ENCODE measurements at places on chromosomes 13 and 19.

DNA sequence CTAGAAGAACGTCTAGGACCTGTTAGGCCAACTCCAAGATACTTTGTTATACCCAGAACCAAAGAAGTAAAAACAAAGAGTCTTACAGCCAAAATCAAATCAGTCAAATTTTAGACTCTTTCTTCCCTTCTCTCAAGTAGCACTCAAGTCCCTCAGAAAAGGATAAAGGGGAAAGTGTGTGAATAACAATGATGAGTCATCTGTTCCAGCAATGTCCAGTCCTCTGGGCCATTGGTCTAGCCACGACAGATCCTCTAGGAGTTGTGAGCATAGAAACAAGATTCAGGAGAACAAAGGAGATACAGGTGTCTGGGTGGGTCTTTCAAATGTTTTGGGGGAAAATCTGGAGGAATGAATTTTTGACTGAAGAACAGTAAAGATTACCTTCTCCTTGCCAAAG, 36.3 kb downstream of the STOML3 start:
- no peak overlapping the region for H3K27ac ChIP-seq
- DNase-seq: no peak
- peaks cover 6% of the 10 kb centered on the region for H3K4me1 ChIP-seq
- no peaks in the 10 kb centered on the region for H3K27me3 ChIP-seq
- H3K4me3 ChIP-seq: no peak overlapping the region

GRCh38 chr13:26045142-26045541, 6.7 kb downstream of the SHISA2 start:
- no peaks in the 10 kb centered on the region for H3K36me3 ChIP-seq
- no peak overlapping the region for H3K27ac ChIP-seq
- no peak for DNase-seq
- H3K27me3 ChIP-seq: peaks cover 26% of the 10 kb centered on the region
- peaks cover 8% of the 10 kb centered on the region for H3K4me1 ChIP-seq
- H3K4me3 ChIP-seq: no peak overlapping the region

- no peak for DNase-seq
- no peak overlapping the region for H3K27ac ChIP-seq
- H3K4me1 ChIP-seq: peaks cover 11% of the 10 kb centered on the region
- H3K4me3 ChIP-seq: no peak overlapping the region
Measured at GRCh38 chr19:35500611-35501010, 10.3 kb upstream of the KRTDAP start.

DNA sequence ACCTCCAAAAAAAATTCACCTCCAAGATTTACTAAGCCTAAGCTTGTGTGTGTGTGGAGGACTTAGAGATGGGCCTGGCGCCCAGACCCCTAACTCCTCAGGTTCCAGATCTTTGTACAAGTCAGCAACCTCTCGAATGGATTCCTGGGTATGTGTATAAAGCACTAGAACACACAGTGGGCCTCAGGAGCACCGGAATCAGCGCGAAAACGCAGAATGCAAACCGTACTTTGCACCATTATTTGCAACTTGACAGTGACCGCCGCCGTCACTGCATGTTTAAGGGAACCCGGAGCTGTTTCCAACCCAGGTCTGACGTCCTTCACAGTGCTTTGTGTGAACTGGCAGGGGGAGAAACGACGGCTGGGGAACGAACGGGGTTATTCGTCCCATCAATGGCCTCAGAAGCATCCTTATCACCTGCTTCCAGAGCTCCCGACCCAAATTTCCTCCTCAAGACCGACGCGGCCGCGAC, 688 bp downstream of the ZNF606 start:
- H3K36me3 ChIP-seq: peaks cover 30% of the 10 kb centered on the region
- H3K4me1 ChIP-seq: peaks cover 16% of the 10 kb centered on the region
- H3K4me3 ChIP-seq: peak overlapping the region; percentile 94
- no peak for DNase-seq

GRCh38 chr19:16199275-16199932, 1.7 kb downstream of the AP1M1 start:
- no peak overlapping the region for H3K27ac ChIP-seq
- H3K4me3 ChIP-seq: no peak overlapping the region
- peaks cover 24% of the 10 kb centered on the region for H3K4me1 ChIP-seq
- no peaks in the 10 kb centered on the region for H3K27me3 ChIP-seq
- no peak for DNase-seq

DNA sequence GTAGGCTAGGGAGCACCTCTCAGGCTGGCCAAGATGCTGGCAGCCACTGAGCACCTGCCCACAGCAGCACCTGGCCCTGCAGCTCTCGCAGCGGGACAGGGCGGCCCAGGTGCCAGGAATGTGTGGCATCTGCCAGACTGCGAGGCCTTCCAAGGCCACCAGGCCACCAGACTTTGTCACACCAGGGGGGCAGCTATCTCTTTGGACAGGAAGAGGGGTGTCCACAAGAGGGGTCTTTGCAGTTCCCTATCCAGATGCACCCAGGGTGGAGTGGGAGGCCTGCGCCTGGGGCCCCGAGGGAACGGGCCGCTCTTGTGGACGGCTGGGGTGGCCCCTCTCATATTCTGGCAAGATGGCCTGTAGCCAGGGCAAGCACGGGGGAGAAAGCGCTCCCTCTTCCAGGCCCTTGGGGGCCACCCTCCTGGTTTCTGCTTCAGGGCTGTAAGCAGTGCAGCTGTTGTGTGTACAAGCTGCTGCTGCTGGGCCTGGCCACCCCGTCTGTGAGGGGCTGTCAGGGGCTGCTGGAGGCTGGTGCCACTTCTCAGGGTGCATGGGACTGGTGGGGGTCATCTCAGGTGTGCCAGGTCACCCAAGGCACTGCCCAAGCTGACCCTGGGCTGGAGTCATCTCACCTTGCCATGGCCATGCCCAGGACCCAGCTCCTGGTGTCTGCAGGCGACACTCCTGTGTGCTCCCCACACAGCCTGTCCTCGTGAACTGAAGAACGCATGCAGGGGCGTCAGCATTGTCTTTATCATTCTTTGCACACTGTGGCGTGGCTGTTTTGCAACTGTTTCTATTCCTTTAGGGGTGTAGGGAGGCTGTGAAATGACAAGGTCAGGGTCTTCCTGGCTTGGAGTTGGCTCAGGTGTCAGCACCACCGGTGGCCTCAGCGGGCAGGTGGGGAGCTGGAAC, 1.8 kb downstream of the TEX29 start:
- no peak overlapping the region for H3K27ac ChIP-seq
- no peaks in the 10 kb centered on the region for H3K27me3 ChIP-seq
- no peak overlapping the region for H3K4me3 ChIP-seq
- no peak for DNase-seq

DNA sequence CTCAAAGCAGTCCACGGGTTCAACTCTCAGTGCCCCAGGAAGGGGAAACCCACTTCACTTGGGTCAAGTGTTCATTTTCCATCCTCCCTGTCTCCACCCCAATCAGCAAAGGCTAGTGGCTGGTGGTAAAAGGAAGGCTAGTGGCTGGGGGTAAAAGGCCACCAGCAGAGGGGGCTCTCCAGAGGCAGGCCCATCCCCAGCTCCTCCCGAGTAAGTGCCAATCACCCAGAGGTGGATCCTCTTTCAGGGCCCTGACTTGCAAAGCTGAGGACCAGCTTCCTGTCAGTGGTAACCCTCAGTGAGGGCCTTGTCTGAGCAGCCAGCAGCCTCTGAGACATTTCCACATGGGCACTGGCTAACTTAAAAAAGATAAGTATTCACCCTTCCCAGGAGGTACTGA, 22.0 kb upstream of the TPT1 start:
- H3K27me3 ChIP-seq: no peaks in the 10 kb centered on the region
- peaks cover 31% of the 10 kb centered on the region for H3K4me1 ChIP-seq
- no peak for DNase-seq

DNA sequence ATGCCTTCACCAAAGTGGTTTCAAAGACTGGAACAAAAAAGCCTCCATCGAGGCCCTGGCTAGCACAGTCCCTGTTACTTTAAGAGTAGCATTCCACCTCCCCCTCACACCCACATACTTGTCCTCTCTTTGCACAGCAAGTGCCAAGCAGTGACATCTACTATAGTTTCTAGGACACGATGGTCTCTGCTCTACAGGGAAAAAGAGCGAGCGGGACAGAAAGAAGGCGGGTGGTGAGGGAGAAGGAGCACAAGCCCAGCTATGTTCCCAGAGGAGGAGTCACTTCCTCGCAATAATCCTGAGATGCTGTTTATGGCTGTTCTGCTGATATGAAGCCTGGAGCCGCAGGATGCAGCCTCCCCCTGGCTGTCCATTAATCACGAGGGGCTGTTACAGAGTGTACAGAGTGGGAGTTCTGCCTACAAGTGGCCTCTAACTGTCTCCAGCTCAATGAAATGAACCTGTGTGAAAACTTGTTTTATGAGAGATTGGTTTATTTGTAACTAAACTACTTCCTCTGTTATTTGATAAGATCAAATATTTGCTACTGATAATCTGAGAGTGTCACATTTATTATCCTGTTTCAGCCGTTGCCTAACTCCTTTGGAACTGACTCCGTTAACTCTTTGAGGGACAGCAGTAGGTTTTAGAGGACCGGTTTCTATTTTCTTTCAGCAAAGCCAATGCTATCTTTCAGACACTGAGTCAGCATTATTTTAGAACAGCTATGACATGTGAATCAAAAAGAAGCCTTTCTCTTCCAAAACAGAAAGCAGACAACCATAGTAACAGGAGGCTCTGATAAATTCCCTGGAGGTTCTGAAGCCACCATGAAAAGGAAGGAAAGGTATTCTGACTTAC, 208.0 kb downstream of the SPRY2 start:
- no peaks in the 10 kb centered on the region for H3K4me1 ChIP-seq
- H3K27me3 ChIP-seq: no peaks in the 10 kb centered on the region
- DNase-seq: no peak
- H3K4me3 ChIP-seq: no peak overlapping the region
- H3K27ac ChIP-seq: no peak overlapping the region
- H3K36me3 ChIP-seq: no peaks in the 10 kb centered on the region

DNA sequence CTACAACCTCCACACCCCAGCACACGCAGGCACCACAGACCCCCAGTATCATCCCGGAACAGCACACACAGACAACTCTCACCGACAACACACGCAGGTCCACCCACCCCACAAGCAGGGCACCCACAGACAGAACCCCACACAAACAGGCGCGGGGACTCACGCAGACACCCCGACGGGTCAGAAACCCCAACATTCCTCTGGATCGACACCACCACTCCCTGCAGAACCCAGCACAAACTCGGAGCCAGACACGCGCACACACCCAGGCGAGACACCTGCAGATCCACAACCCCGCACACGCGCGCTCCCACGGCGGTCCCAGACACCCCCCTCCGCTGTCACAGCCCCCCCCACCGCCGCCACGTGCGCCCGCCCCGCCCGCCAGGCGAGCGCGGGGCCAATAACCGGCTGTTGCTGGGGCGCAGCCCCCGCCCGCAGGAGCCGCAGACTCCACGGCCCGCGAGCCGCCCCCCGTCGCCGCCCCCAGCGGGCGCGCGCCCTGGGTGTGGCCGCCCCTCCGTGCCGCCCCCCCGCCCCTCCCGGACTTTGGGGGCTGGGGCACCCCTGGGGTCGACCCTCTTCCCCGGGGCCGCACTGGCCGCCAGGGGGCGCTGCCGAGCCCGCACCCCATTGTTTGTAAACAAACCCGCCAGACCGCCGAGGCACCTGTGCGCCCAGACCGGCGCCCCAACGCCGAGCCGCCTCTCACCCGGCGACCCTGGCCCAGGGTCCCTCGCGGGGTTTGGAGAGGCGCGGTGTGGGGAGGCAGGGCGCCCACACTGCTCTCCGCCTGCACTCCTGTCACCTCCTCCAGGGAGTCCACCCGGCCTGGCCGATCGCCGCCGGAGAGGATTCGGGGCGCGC, 712 bp downstream of the BBC3 start:
- H3K27me3 ChIP-seq: peaks cover 5% of the 10 kb centered on the region
- H3K27ac ChIP-seq: peak overlapping the region; percentile 47
- H3K4me3 ChIP-seq: peak overlapping the region; percentile 90
- DNase-seq: no peak
- H3K4me1 ChIP-seq: peaks cover 54% of the 10 kb centered on the region
- no peaks in the 10 kb centered on the region for H3K36me3 ChIP-seq

GRCh38 chr13:75170311-75170710, 311.7 kb downstream of the TBC1D4 start:
- DNase-seq: no peak
- H3K27me3 ChIP-seq: peaks cover 4% of the 10 kb centered on the region
- no peak overlapping the region for H3K27ac ChIP-seq
- H3K4me1 ChIP-seq: no peaks in the 10 kb centered on the region
- H3K36me3 ChIP-seq: no peaks in the 10 kb centered on the region

DNA sequence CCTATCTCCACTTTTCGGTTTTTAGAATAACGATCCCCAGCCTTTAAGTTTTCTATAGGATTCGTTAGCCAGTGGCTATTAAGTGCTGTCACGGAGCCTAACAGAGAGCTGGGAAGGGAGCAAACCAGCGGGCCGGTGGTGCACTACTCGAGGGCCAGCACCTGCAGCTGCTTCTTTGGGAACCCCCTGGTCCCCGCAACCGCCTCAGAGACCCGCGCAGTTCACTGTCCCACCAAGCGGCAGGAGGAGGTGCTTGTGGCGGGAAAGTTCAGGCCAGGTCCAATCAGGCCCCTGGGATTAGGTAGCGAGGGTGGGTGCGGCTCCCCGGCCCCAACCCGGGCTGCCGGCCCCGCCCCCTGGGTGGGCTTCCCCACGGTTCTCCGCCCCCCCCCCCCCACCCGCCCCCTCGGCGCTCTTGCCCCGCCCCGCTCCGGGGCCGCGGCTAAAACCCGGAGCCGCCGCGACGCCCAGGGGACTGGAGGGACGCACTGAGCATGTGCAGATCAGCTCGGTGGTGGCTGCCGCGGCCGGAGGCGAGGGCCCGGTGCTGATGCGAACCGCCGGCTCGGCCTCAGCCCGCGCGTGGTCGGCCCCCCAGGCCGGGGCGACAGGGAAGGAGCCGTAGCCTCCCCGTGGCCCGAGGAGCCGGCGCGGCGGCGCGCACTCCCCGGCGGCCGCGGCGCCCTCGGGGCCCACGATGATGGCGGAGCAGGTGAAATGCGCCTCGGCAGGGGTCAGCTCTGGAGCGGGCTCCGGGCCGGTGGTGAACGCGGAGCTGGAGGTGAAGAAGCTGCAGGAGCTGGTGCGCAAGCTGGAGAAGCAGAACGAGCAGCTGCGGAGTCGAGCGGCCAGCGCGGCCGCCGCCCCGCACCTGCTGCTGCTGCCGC, at the start of gene SLAIN1:
Gene SLAIN1 (plus strand): TSS at position 471 of the 887 bp plus-strand sequence. CDS start 227 bp downstream, at position 698.
- H3K4me1 ChIP-seq: peaks cover 2% of the 10 kb centered on the region
- no peaks in the 10 kb centered on the region for H3K36me3 ChIP-seq
- H3K4me3 ChIP-seq: peak within 1 kb of the TSS; percentile 58
- H3K27me3 ChIP-seq: peaks cover 44% of the 10 kb centered on the region
- no peak within 1 kb of the TSS for H3K27ac ChIP-seq
- DNase-seq: no peak

GRCh38 chr19:48271531-48272151, 1.8 kb downstream of the ZNF114 start:
- peak overlapping the region; percentile 28 for H3K4me3 ChIP-seq
- DNase-seq: no peak
- H3K36me3 ChIP-seq: no peaks in the 10 kb centered on the region

GRCh38 chr19:49555600-49556411, 24.6 kb downstream of the NOSIP start:
- H3K36me3 ChIP-seq: peaks cover 25% of the 10 kb centered on the region
- no peak for DNase-seq
- H3K27me3 ChIP-seq: no peaks in the 10 kb centered on the region
- no peak overlapping the region for H3K4me3 ChIP-seq

- H3K4me3 ChIP-seq: no peak overlapping the region
- H3K27ac ChIP-seq: no peak overlapping the region
- H3K27me3 ChIP-seq: no peaks in the 10 kb centered on the region
- no peak for DNase-seq
- H3K36me3 ChIP-seq: no peaks in the 10 kb centered on the region
Measured at GRCh38 chr13:112757759-112758086, 67.9 kb downstream of the ATP11A start.

Data from keratinocyte (primary cell).